ENCODE measurements at places on chromosomes 6 and 20.

- DNase-seq, result no peak
These were observed 3.8 kb upstream of the CPXM1 start for GRCh38 chr20:2804041-2804828.

- DNase-seq, result no peak
These were observed 9.6 kb upstream of the IL17A start for GRCh38 chr6:52176550-52176949.

DNA sequence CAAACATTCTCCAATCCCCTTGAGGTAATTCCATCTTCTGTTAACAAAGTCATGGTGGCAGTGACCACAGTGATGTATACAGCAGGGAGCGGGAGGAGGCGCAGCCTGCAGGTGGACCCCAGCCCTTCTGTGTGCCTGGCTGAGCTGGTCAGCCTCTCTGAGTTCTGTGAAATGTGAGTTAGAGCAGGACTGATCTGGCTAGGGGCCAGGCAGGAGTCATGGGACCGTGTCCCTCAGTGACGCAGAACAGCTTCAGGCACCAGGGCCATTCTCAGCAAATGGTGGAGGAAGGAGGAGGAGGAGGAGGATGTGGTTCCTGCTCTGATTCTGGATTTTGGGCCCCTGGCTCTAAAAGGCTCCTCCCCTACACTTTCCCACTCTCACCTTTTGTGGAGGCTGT, 6.9 kb downstream of the PHACTR3 start:
- no peak for DNase-seq

DNA sequence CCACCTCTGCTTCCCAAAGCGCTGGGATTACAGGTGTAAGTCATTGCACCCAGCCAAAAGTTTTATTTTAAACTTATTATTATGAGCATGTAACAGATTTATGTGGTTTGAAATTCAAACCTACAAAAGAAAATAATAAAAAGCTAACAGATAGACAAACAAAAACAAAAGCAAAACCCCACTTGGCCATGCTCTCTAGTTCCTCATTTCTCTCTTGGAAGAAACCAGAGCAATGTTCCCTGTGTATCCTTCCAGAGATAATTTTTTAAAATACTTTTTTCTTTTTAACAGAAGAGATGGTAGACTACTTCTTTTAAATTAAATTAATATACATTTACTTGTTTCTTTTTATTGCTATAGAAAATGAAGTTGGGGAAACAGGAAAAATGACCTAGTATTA, 28.0 kb upstream of the SLC17A3 start:
- DNase-seq, result no peak

DNA sequence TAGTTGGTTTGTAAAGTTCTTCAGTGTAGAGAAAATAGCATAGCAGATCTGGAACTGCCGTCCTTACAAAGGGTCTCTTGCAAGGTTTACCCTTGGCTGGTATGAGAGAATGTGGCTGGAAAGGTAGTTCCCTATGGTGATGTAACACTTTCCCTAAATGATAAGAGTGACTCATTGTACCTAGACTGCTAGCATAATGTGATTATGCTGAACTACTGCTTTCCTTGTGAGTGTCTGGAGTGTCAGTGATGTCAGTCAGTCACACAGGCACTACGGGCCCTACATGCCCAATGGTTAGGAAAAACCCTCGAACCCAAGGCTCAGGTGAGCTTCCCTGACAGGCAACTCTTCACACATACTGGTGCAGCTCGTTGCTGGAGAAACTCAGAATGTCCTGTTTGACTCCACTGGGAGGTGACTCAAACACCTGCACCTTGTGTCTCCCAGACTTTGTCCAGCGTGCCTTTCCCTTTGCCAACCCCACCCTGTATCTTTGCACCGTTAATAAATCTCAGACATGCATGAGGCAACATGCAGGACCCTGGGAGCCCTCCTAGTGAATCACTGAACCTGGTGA, 28.4 kb upstream of the LY86 start:
- DNase-seq, result no peak

DNA sequence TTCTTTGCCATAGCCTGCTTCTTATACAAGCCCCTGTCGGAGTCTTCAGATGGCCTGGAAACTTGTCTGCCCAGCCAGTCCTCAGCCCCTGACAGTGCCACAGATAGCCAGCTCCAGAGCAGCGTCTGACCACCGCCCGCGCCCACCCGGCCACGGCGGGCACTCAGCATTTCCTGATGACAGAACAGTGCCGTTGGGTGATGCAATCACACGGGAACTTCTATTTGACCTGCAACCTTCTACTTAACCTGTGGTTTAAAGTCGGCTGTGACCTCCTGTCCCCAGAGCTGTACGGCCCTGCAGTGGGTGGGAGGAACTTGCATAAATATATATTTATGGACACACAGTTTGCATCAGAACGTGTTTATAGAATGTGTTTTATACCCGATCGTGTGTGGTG, 29.5 kb downstream of the SLCO4A1 start:
- DNase-seq, result no peak

DNA sequence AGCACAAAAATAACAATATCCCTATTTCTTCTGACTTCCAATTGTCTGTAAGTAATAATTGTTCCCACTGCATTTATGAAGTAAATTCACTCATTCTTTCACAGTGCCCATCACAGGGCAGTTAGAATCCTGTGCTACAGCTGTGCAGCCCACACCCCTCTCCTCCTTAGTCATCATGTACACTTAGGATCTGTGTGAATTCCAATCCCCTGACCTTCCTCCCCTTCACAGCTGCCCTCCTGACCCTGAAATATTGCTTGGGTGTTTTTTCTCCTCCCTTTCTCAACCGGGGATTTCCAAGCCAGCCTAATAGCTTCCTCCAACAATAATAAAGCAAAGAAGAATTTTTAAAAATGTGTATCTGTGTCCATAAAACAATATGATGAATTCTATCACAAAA, 91.5 kb upstream of the BEND6 start:
- no peak for DNase-seq

- no peak for DNase-seq
These were observed 234.1 kb upstream of the TSHZ2 start for GRCh38 chr20:52738081-52738480.

DNA sequence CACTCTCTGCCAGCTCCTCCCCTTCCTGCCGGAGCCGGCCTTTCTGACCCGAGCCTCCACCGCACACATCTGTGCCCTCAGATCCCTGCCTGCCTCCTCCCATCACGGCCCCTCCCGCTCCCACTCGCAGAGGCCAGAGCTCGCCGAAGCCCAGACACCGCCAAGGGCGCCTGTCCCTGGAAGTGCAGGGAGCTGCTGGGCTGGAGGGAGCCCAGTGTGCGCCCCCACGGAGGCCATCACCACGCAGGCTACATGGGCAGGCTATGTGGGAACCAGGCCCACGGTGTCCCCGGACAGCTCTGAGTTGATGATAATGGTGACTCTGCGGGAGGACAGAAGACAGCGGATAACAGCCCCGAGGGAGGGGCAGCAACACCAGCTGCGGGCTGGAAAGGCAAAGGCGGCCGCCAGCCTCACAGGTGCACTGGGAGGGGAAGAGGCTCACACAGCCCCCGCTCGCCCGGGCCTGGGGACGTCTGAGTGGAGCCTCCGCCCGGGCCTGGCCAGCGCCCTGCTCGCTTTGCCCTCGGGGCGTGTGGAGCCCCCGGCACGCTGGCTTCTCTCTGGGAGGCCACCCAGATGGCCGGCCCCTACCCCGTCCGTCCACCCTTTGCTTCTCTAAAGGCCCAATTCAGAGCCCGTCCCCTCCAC, 154.9 kb downstream of the DLL1 start:
- no peak for DNase-seq

- no peak for DNase-seq
These were observed 3.7 kb downstream of the TFAP2D start for GRCh38 chr6:50716899-50717509.

- no peak for DNase-seq
These were observed 4.4 kb downstream of the LRRC73 start for GRCh38 chr6:43505718-43506117.

DNA sequence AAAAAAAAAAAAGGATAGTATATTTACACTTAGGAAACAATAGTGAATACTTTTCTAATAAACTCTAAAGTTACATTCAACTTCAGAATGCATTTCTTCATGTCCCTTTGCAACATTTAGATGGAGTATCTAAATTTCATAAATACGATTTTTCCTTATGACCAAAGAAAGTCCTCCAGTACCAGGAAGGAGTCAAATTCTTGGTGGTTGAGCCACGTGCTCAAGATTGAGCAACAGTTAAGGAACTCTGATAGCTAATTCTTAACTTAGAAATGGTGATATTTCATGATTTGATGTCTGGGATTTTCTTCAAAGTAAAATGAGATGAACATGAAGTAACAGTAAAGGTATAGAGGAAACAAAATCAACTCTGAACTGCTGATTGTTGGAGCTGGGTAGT, 92.7 kb downstream of the SASH1 start:
- DNase-seq, result no peak

DNA sequence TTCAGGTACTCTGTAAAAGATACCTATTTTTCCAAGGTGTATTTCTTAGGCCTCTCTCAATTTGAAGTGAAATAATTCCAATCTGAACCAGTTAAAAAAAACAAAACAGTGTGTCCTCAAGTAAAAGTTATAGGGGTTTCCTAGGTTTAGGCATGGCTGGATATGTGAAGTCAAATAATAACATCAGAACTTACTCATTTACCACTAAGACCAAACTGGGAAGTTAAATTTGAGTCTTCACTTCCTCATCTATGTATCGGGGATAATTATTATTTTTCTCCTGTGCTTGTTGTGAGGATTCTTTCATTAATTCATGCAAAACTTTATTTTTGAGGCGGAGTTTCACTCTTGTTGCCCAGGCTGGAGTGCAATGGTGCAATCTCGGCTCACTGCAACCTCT, 86.2 kb upstream of the PTPRK start:
- DNase-seq, result no peak

DNA sequence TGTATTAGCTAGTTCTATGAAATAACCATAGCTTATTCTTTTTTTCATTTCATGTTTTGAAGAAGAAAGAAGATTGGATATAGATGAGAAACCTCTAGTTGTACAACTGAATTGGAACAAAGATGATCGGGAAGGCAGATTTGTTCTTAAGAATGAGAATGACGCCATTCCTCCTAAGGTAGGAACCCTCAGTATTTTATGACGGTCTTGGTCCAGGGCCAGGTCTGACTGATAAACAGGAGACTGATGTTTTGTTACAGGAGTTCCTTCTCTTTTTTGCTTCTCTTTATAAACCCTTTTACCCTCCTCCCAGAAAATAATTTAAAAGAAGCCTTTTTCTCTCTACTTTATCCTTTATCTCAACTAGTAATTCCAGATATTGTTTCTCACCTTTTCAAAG, 43.6 kb downstream of the AFDN start:
- DNase-seq, result no peak

DNA sequence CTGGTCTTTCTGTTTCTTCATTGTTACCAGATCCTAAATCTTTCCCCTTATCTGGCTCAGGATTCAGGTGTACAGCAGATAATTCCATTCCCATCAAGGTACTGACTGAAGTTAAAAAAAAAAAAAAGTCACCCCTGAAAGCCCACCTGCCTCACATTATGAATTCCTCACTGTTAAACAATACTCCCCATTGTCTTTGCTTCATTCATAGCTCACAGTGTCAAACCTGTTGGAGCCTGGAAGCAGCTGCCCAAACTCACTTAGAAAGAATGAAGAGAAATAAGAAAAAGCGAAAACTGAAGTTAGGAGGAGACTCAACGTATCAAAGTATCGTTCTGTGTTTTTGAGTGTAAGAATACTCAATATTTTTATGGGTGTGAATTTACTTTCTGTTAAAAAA, 1.8 kb upstream of the DCBLD1 start:
- DNase-seq, result peak; percentile 88

DNA sequence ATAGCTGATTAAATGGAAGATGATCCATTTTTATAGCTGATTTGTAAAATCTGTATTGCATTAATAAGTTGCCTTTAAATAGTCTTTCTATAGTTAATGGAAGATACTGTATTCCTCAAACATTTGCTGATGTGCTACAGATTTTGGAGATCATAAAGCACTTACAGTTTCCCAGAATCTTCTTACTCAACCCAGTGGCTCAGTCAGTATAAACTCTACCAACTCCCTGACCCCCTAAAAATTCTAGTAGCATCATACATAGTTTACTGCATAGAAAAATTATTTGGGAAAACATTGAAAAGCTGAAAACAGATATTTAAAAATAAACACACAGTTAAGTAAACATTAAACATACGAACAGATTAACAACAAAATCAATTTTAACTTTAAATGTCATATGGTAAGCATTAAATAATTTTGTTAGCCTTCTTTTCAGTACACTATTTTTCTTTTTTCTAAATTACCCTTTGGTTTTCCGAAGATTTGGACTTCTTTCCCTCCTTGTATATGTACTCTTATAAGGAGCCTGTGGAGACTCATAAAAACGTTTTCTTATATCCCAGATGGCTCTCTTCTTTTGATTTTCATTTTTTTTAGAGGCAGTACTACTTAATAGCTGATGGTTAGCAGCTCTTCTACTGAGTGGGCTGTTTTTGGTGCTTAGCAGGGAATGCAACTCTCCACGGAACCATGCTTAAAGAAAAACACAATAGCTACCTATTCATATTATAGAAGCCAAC, 62.7 kb upstream of the BMP5 start:
- no peak for DNase-seq

GRCh38 chr6:36649701-36650484, 28.6 kb upstream of the CDKN1A start:
- no peak for DNase-seq

- no peak for DNase-seq
These were observed 853.8 kb downstream of the MAFB start for GRCh38 chr20:39835130-39835842.

DNA sequence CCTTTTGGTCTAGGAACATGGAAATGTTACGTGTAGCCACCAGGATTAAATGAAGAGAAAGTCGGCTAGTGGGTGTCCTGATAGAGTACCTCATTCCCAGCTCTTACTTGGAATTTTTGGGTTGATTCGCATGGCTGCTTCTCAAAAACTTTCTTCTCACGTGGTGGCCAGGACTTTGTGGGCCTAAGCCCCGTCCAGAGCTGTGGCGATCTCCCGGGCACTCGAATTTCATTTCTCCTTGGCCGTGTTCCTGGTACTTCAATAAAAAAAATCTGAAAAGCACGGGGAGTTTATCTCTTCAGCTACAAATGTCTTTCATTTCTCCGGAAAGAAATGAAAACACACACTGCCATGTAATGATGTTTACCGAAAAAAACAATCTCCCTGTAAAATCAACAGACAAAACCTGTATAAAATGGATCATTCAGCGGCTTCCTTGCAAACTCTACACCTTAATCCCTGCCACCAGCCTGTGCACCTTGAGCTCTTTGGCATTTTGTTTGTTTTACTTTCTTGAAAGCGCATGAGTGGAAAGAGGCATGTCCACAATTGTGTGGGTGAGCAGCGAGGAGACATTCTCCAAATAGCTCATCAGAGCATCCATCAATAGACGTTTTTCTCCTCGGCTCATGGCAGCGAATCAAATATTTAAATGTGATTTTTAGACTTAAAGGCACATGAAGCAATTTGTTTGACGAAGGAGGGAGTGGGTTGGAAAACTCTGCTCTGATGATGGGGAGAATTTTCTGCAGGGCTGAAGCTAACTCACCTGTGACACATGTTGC, 173.1 kb downstream of the TFAP2C start:
- DNase-seq, result no peak

- DNase-seq, result no peak
These were observed 4.7 kb downstream of the HNF4A start for GRCh38 chr20:44360221-44360620.

All from NCI-H146 (cell line).